ENCODE measurements at places on chromosomes 4 and X.

- peak; percentile 49 for DNase-seq
Observed at GRCh38 chrX:118523920-118524319, 28.3 kb downstream of the DOCK11 start.

DNA sequence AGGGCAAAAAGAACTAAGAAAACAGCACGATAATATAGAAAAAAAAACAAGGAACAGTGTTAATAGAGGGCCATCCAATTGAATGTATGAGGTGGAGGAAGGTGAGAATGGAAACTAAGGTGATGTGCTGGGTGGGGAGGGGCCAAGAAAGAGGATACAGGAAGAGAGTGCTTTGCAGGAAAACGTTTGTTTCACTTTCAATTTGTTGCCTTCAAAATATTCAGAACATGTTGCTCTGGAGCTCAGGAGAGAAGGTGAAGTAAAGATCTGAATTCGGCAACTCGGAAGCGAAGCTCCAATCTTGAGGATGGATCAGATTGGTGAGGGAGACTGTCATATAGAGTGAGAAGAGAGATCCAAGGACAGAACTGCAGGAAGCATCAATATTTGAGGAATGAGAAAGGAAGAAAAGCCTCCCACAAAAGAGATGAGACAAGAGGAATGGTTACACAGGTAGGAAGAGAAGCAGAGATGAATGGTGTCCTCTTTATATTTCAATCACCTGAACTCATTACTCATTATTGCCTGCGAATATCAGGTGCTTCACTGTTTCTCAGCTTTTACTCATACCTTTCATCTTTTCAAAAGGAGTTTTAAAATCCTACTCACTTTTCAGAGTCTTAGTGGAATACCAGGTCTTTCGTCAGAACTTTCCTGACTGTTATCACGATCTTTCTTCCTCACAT lies 14.7 kb upstream of the SEC24D start:
- peak; percentile 3 for DNase-seq

- no peak for DNase-seq
Observed at GRCh38 chr4:3391422-3391821, 50.3 kb upstream of the HGFAC start.

DNA sequence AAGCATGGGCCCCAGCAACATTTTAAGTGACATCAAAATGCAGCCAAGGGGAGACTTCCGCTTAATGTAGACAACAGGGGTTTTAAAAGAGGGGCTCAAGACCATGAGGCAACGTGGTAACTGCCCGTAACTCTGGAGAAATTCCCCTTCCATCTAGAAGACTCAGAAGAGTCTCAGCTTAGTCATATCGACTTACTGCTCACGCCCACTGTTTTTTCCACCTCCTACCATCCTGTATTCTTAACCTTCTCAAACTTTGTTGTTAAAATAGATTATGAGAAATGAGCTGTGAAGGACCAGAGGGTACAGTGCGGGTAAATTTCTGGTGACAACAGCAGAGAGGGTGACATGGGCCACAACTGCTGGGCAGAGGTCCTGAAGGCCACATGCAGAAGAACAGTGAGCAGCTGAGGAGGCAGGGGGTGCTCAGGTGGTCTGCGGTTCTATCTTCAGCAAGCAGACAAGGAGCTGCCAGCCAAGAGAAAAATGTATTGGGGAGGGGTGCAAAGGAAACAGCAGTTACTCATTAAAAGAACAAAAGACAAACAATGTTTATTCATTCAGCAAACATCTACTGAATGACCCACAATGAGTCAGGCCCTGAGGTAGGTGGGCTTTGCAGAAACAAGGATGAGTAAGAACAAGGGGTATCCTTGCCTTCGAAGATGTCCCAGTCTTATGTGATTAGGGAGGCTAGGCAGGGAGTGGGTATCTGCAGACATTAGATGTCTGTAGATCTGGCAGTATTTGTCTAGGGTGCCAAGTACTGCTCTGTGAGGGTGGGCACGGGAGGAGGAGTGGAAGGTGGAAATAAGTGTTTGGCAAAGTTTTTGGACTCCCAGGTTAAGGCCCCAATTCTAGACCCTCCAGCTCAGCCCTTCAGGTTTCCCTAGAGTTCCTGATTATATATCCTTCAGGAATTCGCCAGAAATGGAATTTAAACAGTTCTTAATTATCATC lies 175.3 kb downstream of the TSPAN5 start:
- DNase-seq, result no peak

DNA sequence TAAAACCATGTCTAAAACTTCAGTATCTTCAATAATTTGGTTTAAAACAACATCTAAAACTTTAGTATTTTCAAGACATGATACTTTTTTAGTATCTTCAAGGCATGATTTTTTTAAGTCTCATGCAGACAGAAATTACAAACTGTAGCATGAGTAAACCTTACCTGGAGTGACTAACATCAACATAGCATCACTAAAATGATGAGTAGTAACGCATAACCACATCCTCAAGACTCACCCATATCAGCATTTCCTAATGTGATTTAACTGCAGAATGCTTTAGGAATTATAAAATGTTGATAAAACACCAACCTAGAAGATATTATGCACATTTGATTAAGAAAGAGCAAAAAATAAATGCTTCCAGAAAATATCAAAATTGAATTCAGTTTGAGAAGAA lies 19.7 kb upstream of the EDNRA start:
- DNase-seq, result no peak

DNA sequence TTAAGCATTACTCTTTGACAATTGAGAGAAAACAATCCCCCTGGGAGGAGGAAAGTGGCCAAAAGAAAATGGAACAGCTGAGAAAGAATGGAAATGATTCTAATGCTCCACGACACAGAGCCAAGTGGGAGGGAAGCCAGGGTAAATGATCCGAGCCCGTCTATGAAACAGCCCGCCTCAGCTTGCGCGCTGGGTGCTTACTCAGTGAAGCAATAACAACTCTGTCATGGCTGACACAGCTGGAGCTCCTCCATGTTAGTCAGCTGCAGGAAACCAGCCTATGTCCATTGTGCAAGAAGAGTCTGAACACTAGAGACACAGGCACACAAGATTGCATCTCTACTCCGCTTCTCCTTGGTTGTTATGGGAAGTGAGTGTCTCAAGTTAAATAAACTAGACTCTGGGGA lies 19.3 kb downstream of the NOA1 start:
- DNase-seq, result no peak

- DNase-seq, result no peak
Observed at GRCh38 chr4:38837849-38838248, 18.8 kb downstream of the TLR6 start.

DNA sequence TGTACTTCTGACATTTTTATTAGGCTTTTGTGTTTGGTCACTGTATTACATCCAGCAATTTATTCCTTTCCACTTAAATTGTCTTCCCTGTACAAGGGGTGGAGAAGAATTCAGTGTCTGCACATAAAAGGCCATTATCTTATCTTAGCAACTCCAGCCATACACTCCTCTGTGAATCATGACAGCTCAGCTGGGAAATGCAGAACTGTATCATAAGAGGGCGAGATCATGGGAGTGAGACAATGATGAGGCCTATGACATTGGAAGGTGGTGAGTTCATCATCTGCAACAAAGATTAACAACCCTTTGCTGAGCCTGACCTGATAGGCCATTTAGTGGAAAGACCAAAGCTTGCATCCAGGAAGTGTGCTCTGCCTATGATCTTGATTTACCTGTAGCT lies 33.3 kb downstream of the SLIT2 start:
- DNase-seq, result no peak

- no peak for DNase-seq
Observed at GRCh38 chrX:22325096-22325495, 52.4 kb downstream of the CBLL2 start.

DNA sequence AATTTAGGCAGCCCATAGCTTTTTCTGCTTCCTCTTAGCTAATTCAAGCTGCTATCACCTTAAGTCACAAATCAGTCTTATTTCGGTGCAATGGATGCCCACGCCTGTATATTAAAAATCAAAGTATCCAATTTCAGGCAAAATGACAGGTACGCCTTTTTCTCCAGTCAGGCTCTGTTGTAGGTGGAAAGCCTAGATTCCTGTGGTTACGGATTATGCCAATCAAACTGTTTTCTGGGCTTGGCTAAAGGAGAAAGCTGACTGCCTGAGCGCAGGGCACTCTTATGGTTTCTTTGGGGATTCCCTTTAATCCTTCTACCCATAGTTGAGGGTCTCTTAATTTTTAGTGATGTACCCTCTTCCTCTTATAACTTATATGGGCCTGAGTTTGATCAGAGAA lies 550.5 kb downstream of the PDHA2 start:
- no peak for DNase-seq

DNA sequence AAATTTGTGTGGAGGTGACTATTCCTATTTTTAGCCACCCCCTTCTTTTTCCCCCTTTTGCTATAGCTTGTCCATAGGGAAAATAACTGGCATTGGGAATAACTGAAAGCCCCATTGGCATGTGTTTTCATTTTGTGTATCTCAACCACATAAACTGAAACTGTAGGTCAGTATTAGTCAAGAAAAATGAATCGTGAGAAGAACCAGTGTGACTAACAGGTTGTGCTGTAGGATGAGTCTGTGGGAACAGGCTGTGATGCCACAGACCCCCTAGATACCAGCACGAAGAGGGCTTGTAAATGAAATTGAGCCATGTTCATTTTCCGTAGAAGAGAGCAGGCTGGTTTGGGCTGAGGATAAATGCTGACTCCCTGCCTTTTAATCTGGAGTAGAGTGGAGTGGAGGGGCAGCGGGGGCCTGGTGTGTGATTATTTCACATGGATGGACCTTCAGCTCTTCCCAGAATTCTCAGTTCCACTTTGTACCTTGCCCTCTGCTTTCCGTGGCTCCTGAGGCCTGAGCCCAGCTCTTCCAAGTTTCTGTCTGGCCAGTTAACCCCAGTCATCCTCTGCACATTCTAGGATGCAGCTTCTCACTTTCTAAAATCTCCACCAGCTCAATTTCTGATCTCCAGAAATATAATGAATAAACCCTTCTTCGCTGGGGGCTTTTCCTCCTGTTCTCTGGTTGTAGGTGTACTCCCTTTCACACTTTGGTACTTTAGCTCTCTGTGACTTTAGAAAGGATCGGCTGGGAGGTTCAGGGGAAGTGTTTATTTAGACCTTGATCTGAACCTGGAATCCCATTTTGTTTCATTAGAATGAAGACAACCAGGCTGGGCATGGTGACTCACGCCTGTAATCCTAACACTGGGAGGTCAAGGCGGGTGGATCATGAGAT lies 37.3 kb downstream of the DCUN1D4 start:
- no peak for DNase-seq

- no peak for DNase-seq
Observed at GRCh38 chr4:93761286-93761685, 67.3 kb upstream of the ATOH1 start.

DNA sequence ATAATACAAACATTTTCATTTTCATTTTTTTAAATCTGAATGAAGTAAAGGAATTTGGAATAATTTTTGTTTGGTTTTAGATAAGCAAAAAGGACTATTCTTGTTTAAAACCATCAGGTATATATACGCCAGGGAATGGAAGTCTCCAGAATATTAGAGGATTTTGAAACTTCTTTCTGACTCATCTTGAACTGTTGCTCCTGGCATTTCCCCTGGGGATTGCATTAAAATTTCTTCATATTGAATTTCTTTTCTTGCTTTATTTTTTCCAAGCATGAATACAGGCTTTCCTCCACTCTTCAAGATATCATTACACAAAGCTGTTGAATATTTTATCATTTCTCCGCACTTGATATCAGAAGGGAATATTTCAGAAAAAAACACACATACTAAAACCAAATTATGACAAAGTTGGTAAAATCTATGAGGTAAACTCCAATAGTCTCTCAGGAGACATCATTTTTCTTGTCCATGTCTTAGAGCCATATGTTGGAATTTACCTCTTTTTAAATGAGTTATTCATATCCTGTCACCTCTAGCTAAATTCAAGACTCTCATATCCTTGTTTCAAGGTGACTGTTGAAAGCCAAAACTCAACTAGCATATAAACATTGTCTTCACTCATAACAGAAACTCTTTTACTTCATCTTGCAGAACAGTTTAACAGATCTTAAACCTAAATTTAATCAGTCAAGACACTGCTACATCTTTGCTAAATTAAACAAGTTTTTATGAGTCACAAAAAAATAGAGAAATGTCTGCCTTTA lies 20.7 kb upstream of the CSN1S1 start:
- DNase-seq, result no peak

DNA sequence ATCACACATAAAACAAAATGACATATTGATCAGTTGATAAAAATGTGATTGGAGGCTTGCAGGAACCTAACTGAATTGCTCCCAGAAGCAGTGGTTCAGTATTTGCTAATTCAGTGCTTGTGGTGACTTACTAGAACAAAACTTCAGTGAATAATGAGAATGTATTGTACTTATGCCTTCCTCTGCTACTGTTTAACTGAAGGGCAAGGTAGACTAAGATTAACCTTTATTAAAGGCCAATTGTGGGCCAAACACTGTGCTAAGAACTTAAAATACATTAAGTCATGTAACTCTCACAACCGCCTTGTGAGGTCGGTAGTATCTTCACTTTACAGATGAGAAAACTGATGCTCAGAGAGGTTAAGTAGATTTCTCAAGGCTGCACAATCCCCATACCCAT lies 14.9 kb downstream of the IGFBP7 start:
- no peak for DNase-seq

- DNase-seq, result no peak
Observed at GRCh38 chrX:54087661-54088060, 43.4 kb upstream of the PHF8 start.

- DNase-seq, result no peak
Observed at GRCh38 chrX:17732138-17732783, 5.0 kb upstream of the SCML1 start.

Data from T-helper 22 cell (primary cell).